Tibial nerve (tissue), 4 donors: ENCODE measurements at places on chromosomes 7 and 10. TPM values are rescaled to one million over a fixed set of nuclear protein-coding genes. Genes with fewer than 3 reads are reported as not detected.

GRCh38 chr7:127828843-127829500 lies 177.0 kb downstream of the SND1 start:
- no peak overlapping the region for H3K27ac ChIP-seq
- H3K36me3 ChIP-seq: no peaks in the 10 kb centered on the region
- DNase-seq: no peak

- no peak for DNase-seq
- peaks cover 87% of the 10 kb centered on the region for H3K4me1 ChIP-seq
- H3K27me3 ChIP-seq: no peaks in the 10 kb centered on the region
- H3K4me3 ChIP-seq: no peak overlapping the region
Observed at GRCh38 chr7:137996386-137996851, 5.5 kb downstream of the CREB3L2 start.

DNA sequence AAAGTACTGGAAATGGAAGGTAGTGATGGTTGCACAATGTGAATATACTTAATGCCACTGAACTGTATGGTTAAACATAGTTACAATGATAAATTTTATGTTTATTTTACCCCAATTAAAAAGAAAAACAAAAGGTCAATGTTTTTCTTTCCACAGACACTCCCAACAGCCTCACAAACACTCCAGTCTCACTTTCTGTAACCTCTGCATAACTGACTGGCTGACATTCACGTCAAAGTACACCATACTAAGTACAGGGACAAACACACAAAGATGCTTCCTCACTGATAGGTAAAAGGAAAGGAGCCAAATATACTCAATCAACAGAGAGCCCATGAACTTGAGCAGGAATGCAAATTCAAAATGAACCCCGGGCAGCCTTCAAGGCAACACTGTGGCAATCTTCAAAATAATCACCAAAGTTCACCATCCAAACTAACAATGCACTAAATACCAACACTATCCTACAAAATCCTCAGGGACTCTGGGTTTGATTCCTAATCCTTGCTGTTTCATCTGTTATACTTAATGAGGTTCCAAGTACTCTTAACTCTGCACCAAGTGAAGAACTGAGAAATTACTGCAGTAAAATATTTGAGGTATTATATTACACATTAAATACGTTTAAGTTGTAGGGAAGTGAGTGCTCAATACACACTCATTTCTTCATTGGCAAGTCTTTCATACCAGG lies 90.8 kb downstream of the ARMH3 start:
- no peaks in the 10 kb centered on the region for H3K27me3 ChIP-seq
- no peaks in the 10 kb centered on the region for H3K36me3 ChIP-seq
- H3K27ac ChIP-seq: no peak overlapping the region
- H3K4me3 ChIP-seq: no peak overlapping the region
- no peak for DNase-seq

DNA sequence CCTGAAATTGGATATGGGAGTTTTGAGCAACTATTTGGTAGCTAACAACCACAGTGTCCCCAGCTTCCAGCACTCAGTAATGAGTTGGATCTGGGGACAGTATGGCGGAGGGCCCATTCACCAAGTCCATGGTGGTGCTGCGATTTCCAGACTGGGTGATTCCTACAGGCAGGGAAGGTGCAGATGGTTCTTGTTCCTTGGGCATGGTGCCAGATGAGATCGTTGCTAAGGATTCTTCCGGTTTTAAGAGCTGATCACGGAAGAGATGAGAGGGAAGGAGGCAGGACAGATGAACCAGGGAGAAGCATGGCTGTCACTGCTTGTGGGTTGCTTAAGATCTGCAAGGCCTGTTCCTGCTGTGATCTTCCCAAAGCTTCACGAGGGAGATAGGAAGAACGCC lies 380.3 kb downstream of the TCERG1L start:
- H3K4me1 ChIP-seq: no peaks in the 10 kb centered on the region
- no peak overlapping the region for H3K4me3 ChIP-seq
- no peaks in the 10 kb centered on the region for H3K27me3 ChIP-seq
- no peak overlapping the region for H3K27ac ChIP-seq
- no peaks in the 10 kb centered on the region for H3K36me3 ChIP-seq
- DNase-seq: no peak

GRCh38 chr10:114930320-114930719 lies 7.7 kb upstream of the TRUB1 start:
- no peak overlapping the region for H3K4me3 ChIP-seq
- no peaks in the 10 kb centered on the region for H3K27me3 ChIP-seq
- no peaks in the 10 kb centered on the region for H3K4me1 ChIP-seq
- no peak overlapping the region for H3K27ac ChIP-seq

DNA sequence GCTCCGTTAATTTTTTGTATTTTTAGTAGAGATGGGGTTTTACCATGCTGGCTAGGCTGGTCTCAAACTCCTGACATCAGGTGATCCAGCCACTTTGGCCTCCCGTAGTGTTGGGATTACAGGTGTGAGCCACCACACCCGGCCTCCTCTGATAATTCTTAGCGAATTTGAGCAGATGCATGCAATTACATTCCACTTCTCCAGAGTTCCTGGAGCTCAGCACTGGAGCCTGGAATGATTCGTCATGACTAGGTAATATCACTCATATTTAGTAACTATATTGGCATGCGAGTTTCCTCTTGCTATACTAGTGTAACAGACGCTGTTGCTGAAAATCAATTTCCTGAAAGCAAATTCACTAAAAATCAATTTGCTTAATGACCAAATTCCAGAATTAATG lies 86.8 kb downstream of the MKX start:
- no peaks in the 10 kb centered on the region for H3K27me3 ChIP-seq
- H3K27ac ChIP-seq: no peak overlapping the region
- no peak for DNase-seq
- no peaks in the 10 kb centered on the region for H3K36me3 ChIP-seq
- H3K4me1 ChIP-seq: no peaks in the 10 kb centered on the region

GRCh38 chr10:85293483-85293882 lies 965.1 kb downstream of the CCSER2 start:
- H3K36me3 ChIP-seq: no peaks in the 10 kb centered on the region
- no peak overlapping the region for H3K4me3 ChIP-seq
- H3K4me1 ChIP-seq: no peaks in the 10 kb centered on the region
- no peaks in the 10 kb centered on the region for H3K27me3 ChIP-seq
- no peak for DNase-seq

DNA sequence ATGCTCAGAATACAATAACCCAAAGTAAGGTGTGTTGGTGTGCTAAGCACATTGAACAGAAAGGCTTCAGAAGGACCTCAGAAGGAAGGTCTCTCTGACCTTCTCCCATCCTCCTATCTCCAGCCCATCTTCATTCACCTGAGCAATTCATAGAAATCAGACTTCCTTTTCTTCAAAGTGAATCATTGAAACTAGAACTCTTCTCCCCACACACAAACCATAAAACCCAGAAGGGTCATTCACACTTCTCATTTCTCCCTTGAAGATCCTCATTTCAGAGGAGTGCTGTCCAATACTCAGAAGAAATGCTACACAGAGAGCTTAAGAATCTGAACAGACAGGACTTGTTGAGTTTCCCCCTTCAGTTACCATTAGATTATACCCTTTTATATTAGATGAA lies 89.5 kb downstream of the VWDE start:
- no peak overlapping the region for H3K27ac ChIP-seq
- H3K36me3 ChIP-seq: no peaks in the 10 kb centered on the region
- no peaks in the 10 kb centered on the region for H3K27me3 ChIP-seq
- no peaks in the 10 kb centered on the region for H3K4me1 ChIP-seq
- no peak overlapping the region for H3K4me3 ChIP-seq
- no peak for DNase-seq

DNA sequence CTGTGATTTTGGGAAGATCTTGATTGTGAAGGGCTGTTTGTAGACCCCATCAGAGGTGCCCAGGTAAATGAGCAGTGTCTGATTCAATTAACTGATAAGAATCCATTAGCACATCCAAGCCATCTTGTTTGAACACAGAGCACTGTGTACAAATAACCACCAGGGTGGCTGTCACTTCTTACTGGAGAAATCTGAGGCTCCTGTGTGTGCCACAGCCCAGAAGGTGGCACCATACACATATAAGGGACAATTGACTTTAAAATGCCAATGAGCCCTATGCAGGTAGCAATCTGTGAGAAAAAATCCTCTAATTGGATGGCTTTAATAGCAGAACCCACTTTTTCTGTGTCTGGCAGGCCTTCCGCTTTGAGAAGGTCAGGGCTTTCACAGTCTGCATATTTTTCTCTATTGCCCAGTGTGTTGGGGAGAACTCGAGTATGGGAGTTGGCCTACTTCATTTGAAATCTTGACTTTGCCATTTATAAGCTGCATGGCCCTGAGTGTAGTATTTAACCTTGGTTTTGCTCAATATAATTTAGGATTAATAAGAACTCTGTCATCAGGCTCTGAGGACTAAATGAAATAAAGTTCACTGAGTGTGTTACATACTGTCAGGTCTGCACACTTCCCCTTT lies 517.4 kb downstream of the CCSER2 start:
- no peaks in the 10 kb centered on the region for H3K4me1 ChIP-seq
- no peak overlapping the region for H3K27ac ChIP-seq
- no peak overlapping the region for H3K4me3 ChIP-seq
- H3K36me3 ChIP-seq: no peaks in the 10 kb centered on the region
- no peak for DNase-seq

- H3K4me3 ChIP-seq: no peak overlapping the region
- no peak overlapping the region for H3K27ac ChIP-seq
- H3K27me3 ChIP-seq: no peaks in the 10 kb centered on the region
- no peaks in the 10 kb centered on the region for H3K4me1 ChIP-seq
Observed at GRCh38 chr10:30095631-30096422, 36.4 kb upstream of the JCAD start.

DNA sequence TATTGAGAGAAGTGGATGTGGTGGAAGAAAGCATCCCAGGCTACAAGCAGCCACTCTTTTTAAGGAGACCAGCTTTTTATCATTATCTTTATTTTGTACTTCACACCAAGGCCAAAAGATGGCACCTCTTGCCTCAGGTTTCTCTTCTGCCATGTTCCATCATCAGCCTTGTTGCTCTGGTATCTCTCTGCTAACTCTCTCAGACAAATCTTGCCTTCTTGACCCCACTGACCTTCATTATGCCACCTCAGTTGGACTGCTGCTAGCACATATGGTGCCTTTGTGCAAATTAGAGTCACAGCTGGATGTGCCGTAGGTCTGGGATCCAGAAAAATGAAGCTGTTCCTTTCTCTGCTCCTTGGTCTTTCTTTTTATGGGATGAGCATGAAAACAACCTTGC lies 47.1 kb upstream of the DYNC1I1 start:
- no peak for DNase-seq
- no peaks in the 10 kb centered on the region for H3K36me3 ChIP-seq
- H3K4me1 ChIP-seq: no peaks in the 10 kb centered on the region
- H3K4me3 ChIP-seq: no peak overlapping the region

DNA sequence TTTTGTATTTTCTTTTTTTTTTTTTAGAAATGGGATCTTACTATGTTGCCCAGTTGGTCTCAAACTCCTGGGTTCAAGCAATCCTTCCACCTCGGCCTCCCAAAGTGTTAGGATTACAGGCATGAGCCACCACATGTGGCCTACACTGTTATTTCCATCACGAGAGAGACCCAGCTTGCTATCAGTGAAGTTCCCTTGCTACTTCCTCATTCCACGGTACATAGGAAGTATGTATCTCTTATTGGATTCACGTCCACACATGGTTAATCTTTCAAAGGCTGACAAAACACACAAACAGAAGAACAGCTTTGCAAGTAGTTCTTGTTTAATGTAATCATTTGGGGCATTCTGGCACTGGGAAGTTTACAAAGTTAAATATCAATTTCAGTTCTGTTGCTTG lies 50.9 kb downstream of the DCLRE1A start:
- no peak for DNase-seq
- H3K27ac ChIP-seq: no peak overlapping the region
- H3K36me3 ChIP-seq: no peaks in the 10 kb centered on the region
- no peak overlapping the region for H3K4me3 ChIP-seq
- H3K27me3 ChIP-seq: no peaks in the 10 kb centered on the region

The LRRTM3 gene
- total RNA-seq: not detected

- no peaks in the 10 kb centered on the region for H3K36me3 ChIP-seq
- no peak for DNase-seq
- H3K4me1 ChIP-seq: no peaks in the 10 kb centered on the region
- H3K27me3 ChIP-seq: no peaks in the 10 kb centered on the region
Observed at GRCh38 chr7:69104023-69104422, 494.3 kb upstream of the AUTS2 start.

DNA sequence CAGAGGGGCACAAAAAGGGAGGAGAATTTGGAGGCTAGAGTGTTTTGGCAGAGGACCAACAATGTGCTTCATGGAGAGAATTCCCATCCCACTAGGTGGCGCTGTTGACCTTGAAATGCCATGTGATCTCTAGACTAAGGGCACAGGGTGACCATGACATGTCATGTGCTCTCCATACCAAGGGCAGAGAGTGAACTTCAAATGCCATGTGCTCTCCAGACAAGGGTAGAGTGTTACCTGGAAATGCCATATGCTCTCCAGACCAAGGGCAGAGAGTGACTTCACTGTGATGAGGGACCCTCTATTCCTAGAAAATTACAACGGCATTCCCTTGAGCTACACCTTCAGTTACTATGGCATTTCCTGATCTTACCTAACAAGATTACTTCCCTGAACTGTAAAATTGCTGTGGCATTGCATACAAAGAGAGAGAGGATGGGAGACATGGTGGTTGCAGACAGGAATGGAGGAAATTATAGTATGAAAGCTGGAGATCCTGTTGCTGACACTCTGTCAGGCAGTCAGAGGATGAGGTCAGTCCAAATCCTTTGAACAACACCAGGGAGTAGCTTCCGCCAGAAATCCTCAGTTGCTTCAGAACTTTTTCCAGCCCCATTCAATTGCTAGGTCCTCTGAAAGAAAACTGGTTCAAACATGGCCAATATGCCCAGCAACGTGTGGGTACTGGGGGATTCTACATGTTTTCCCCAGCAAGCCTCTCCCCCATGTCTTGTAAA lies 60.9 kb upstream of the ACSM6 start:
- DNase-seq: peak; percentile 75
- no peak overlapping the region for H3K4me3 ChIP-seq
- no peaks in the 10 kb centered on the region for H3K4me1 ChIP-seq
- no peaks in the 10 kb centered on the region for H3K27me3 ChIP-seq

GRCh38 chr7:155922067-155922816 lies 110.0 kb upstream of the SHH start:
- no peaks in the 10 kb centered on the region for H3K27me3 ChIP-seq
- H3K4me3 ChIP-seq: no peak overlapping the region
- H3K4me1 ChIP-seq: peaks cover 8% of the 10 kb centered on the region
- no peak overlapping the region for H3K27ac ChIP-seq
- no peaks in the 10 kb centered on the region for H3K36me3 ChIP-seq

DNA sequence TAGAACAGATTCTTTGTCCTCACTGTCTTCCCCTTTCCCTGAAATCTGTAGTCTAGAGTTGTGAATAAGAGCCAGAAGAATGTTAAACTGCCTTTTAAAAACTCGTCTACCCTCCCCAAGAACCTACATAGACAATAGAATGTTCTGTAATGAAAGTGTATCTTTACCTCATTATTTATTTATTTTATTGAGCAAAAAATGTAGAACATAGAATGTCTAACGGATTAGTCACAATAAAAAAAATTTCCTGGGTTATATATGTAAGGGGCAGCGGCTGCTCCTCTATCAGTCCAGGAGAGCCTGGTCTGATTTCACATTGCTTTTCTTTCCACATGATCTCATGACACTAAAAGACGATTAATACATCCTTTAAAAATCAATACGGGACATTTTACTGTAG lies 135.7 kb downstream of the SDK1 start:
- no peaks in the 10 kb centered on the region for H3K4me1 ChIP-seq
- no peaks in the 10 kb centered on the region for H3K36me3 ChIP-seq
- H3K27me3 ChIP-seq: no peaks in the 10 kb centered on the region
- H3K4me3 ChIP-seq: no peak overlapping the region
- no peak for DNase-seq
